Stimulated activated CD8-positive, alpha-beta memory T cell treated with anti-CD3 and anti-CD28 coated beads, Interleukin-7, amount 100 ng/mL, for 1 hour (primary cell): ENCODE measurements at places on chromosomes 2 and 18.

DNA sequence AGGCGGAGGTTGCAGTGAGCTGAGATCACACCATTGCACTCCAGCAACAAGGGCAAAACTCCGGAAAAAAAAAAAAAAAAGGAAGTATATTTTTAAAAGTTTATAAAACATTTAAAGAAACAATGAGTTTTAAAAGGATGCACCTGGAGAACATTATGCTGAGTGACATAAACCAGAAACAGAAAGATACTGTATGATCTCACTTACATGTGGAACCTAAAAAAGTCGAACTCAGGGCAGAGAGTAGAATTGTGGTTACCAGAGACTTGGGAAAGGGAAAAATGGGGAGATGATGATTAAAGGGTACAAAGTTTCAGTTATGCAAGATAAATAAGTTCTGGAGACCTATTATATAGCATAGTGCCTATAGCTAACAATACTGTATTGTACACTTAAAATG lies 52.8 kb upstream of the RTN4 start:
- DNase-seq, result no peak

- DNase-seq, result no peak
These were observed 355.9 kb downstream of the EIPR1 start for GRCh38 chr2:3021720-3022119.

- DNase-seq, result no peak
These were observed 248.5 kb upstream of the SLC8A1 start for GRCh38 chr2:40700231-40700954.

DNA sequence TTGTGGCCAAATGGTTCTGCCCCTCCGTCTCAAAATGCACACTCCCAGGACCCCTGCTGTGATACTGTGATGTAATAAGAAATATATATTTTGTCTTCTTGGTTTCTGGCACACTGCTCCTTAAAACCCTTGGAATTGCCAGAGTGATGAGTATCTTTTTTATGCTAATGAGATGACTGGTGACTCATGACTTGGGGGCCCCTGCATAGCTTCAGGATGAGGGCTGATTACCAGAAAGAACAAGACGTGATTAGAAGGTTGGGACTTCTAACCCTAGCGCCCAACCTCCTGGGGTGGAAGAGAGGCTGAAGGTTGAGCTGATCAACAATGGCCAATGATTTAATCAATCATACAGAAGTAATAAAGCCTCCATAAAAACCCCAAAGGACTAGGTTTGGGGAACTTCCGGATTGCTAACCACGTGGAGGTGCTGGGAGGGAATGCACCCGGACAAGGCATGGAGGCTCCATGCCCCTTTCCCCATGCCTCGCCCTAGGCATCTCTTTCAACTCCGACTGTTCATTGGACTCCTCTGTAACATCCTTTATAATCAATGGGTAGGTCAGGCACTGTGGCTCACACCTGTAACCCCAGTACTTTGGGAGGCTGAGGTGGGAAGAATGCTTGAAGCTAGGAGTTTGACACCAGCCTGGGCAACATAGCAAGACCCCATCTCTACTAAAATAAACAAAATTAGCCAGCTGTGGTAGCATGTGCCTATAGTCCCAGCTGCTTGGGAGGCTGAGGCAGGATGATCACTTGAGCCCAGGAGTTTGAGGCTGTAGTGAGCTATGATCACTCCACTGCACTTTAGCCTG lies 89.1 kb downstream of the HS1BP3 start:
- no peak for DNase-seq

- DNase-seq, result no peak
These were observed 177.0 kb downstream of the CTIF start for GRCh38 chr18:48715711-48716361.

- no peak for DNase-seq
These were observed 399.8 kb downstream of the TXNL1 start for GRCh38 chr18:56238576-56238975.

- DNase-seq, result no peak
These were observed 14.0 kb upstream of the COL6A3 start for GRCh38 chr2:237427769-237428506.

DNA sequence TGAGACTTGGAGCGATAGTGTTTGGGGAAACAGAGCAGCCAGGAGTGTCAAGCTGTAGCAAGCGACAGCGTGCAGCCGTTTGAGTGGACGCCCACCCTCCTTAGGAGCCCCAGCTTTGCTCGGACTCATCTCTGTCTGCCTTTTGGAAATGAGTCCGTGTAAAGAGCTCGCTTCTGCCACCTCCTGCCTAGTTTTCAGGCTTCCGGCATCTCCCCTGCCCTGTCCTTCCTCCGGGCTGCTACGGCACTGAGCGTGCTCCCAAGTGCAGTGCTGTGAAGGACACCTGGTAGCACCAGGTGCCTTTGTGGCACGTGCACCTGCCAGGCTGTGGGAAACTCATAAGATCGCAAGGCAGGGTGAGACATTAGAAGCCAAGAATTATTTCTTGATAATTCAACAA lies 117.1 kb downstream of the RNF144A start:
- DNase-seq, result no peak

DNA sequence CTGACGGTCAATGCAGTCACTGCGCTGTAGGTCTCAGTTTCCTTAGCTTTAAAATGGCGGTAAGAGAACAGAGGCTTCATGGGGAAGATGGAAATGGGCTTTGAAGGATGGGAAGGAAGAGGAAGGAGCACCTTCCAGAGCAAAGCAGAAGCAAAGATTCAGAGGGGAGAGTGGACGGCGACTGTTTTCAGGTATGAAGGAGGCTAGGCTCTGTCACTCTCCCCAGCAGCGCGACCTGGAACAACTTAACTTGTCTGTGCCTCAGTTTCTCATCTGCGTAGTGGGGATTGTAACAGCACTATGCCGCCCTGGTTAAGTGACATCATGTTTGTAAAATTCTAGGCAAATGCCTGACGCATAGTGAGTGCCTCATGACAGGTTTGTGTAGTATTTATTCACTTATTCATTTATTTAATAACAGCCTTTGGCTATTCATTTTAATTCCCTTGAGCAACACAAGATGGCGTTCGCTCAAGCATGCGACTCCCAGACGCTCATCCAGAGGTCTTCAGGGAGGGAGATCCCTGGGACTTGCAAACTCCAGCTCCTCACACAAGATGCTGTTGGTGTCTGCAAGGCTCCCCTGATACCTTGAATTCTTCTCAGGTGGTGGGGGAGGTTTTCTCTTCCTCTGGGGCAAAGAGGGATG lies 336.3 kb downstream of the DYSF start:
- no peak for DNase-seq

- DNase-seq, result no peak
These were observed 39.0 kb upstream of the NEDD4L start for GRCh38 chr18:58005011-58005410.

DNA sequence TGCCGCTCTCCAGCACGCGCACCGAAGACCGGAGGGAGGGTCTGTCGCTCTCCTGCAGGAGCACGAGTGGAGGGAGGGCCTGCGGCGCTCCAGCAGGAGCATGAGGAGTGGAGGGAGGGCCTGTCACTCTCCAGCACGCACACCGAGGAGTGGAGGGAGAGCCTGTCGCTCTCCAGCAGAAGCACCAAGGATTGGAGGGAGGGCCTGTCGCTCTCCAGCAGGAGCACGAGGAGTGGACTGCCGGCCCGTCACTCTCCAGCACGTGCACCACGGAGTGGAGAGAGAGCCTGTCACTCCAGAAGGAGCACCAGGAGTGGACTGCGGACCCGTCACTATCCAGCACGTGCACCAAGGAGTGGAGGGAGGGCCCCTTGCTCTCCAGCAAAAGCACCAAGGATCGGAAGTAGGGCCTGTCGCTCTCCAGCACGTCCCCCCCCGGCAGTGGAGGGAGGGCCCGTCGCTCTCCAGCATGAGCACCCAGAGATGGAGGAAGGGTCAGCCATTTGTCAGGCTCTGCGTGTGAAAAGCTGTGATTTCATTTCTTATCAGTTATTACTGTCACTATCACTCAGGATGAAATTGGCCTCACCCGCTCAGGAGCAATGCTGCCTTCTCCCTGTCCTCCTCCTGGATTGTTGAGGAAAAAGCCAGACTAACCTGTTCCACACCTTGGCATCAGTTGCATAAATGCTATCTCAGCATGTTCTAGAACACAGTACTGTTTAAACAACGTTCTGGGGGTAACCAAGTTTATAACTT lies 35.9 kb downstream of the ADI1 start:
- no peak for DNase-seq

DNA sequence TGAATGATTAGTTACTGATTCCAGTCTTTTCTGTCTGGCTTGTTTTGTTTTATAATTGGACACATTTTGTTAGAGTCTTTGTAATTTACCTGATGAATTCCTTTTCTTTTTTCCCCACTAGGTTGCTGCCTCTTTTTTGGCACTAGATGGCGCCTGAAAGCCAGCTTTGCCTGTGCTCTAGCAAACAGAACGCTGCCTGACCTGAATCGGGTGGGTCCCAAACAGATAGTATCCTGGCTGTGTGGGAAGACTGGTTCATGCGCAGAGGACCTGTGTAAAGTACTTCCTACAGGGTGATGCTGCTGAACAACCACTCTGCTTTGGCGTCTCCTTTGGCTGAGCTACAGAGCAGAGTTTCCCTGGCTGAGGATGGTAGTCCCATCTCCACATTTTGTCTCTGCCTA lies 288.2 kb downstream of the IKZF2 start:
- no peak for DNase-seq

DNA sequence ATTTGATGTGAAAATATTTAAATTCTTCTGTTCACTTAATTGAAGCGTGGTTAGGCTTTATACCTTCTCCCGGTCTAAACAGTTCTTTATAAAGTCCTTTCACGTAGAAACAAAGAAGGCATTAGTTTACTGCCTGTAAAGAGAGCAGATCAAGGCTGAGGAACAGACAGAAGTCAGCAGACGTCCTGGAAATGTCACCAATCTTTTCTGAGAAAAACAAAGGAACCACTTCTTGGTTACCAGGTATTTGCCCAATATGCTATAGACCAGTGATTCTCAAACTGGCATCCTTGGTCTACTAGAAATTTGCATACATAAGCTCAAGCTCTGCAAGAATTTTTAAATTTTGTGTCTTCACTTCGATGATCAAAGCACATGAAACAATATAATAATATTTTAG lies 89.2 kb upstream of the STK17B start:
- no peak for DNase-seq

GRCh38 chr2:98118161-98118560 lies 31.2 kb downstream of the VWA3B start:
- no peak for DNase-seq

- DNase-seq, result no peak
These were observed 47.9 kb downstream of the KIF5C start for GRCh38 chr2:148922776-148923475.

DNA sequence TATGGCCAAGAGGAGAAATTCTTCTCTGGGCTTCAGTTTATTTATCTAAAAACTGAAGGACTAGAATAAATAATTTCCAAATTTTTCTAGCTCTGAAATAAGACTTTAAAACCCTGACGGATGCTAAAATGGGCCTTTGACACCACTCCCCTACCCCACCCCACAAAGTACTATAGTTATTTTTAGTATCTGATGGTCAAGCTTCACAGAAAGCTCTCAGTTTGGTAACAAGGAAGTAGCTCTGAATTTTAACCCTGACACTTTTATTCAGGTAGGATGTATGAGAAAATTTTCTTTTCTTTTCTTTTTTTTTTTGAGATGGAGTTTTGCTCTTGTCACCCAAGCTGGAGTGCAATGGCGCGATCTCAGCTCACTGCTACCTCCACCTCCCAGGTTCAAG lies 2.4 kb downstream of the RBKS start:
- DNase-seq, result no peak

GRCh38 chr2:73965053-73965452 lies 19.7 kb upstream of the TET3 start:
- DNase-seq, result no peak

GRCh38 chr2:109284826-109285225 lies 155.8 kb downstream of the SH3RF3 start:
- DNase-seq, result no peak

DNA sequence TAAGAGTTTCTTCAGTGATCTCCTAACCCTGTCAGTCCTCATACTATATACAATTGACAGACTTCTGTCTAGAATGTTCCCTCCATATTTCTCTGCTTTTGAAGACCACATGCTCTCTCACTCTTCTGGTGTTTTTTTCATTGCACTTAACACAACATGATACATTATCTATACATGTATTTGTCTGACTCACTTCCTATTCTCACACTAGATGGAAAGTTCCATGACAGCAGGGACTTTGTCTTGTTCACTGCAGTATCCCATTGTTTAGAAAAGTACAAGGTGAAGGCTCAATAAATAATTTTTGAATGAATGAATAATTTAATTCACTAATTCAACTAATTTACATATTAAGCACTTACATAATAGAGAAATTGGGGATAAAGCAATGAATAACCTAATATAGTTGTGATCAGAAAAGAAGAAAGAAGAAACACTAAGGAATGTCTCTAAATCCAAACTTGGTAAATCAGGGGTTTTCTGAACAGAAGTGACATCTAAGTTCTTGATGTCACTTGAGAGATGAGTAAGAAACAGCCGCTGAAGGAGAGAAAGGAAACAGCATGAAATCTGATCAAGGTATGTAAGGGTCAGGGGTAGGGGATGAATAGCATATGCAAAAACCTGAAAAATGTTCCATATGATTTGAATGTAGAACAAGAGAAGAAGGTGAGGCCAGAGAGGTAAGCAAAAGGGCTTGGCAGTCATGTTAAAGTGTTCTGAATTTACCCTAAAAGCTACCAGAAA lies 42.4 kb downstream of the MBD2 start:
- no peak for DNase-seq

- DNase-seq, result no peak
These were observed 68.2 kb downstream of the GLI2 start for GRCh38 chr2:120803764-120804335.

DNA sequence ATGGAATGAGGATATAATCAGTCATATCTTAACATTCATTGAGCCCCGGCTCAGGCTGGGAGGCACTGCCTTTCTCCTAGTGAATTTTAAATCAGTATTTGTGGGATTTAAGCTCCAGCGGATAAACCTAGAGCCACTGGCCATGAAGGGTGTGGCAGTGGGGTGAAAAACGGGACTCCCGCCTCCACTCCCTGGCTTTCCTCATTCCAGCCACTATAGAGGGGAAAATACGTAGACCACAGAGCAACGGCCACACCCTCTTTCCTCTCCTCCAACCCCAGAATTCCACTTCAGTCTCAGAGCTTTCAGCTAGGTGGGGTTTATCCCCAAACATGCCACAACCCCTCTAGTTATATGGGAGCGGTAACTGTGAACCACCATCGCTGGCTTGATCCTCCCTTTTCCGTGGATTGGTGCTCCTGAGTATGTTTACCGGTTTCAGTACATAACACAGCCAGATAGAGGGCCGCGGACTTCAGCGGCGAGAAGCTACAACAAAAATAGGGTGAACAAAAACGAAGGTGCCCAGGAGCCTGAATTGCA lies 70.6 kb upstream of the ITGB6 start:
- DNase-seq, result no peak

DNA sequence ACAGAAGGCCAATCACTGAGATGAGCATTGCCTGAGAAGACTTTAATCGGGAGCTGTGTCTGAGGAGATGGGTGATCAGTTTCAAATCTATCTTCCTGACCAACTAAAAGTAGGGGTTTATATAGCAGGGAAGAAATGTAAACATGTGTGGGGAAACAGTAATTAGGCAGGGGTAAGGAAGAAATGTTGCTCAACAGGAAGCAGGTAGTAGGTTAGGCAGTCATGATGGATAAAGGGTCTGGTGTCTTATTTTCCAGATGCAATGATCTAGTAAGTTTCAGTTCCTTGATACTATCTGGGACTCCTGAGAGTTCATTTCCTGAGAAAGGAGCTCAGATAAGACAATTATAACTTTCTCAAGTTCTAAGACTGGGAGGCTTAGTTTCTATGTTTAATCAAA lies 33.8 kb upstream of the DNAJC10 start:
- DNase-seq, result no peak
